Karpas-422 (cell line): ENCODE measurements at places on chromosomes 3 and 15. TPM values are rescaled to one million over a fixed set of nuclear protein-coding genes. Genes with fewer than 3 reads are reported as not detected.

Gene CMTM8
- total RNA-seq, result 0.14 and 0.19 TPM in 2 replicates

Gene TMEM266
- total RNA-seq, result not detected in 2 replicates

Gene NOX5
- not detected in 2 replicates for total RNA-seq

Gene GATM
- 13.7 and 29.0 TPM in 2 replicates for total RNA-seq

Gene SPTBN5
- total RNA-seq, result 0.11 and 0.22 TPM in 2 replicates

Gene ABI3BP
- total RNA-seq, result not detected in 2 replicates

- no peak overlapping the region for H3K27ac ChIP-seq
- no peaks in the 10 kb centered on the region for H3K4me1 ChIP-seq
- no peak overlapping the region for H3K4me3 ChIP-seq
These were observed 17.8 kb downstream of the TTC14 start for GRCh38 chr3:180619723-180620122.

GRCh38 chr3:107106316-107106715 is 270.9 kb upstream of the CCDC54 start:
- H3K36me3 ChIP-seq, result no peaks in the 10 kb centered on the region
- H3K4me3 ChIP-seq, result no peak overlapping the region
- no peaks in the 10 kb centered on the region for H3K4me1 ChIP-seq
- H3K27ac ChIP-seq, result no peak overlapping the region
- no peaks in the 10 kb centered on the region for H3K27me3 ChIP-seq
- no peak for DNase-seq

DNA sequence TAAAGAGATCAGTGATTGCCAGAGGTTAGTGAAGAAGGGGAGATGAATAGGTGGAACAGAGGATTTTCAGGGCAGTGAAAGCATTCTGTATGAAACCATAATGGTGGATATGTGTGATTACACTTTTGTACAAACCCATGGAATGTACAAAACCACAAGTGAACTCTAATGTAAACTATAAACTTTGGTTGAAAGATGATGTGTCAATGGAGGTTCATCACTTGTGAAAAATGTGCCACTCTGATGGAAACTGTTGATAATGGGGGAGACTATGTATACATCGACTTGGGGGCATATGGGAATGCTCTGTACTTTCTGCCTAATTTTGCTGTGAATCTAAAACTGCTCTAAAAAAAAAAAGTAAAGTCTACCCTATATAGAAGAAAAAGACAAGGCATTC is 68.7 kb upstream of the ARHGEF3 start:
- no peaks in the 10 kb centered on the region for H3K27me3 ChIP-seq
- no peak overlapping the region for H3K27ac ChIP-seq
- H3K4me1 ChIP-seq, result peaks cover 2% of the 10 kb centered on the region; the same call in 1 of the 2 replicates

GRCh38 chr3:106425026-106425425 is 556.2 kb upstream of the CBLB start:
- DNase-seq, result no peak
- H3K4me3 ChIP-seq, result no peak overlapping the region
- no peaks in the 10 kb centered on the region for H3K27me3 ChIP-seq

GRCh38 chr3:94429517-94429916 is 366.7 kb downstream of the NSUN3 start:
- no peaks in the 10 kb centered on the region for H3K4me1 ChIP-seq
- no peaks in the 10 kb centered on the region for H3K36me3 ChIP-seq
- no peak overlapping the region for H3K4me3 ChIP-seq

DNA sequence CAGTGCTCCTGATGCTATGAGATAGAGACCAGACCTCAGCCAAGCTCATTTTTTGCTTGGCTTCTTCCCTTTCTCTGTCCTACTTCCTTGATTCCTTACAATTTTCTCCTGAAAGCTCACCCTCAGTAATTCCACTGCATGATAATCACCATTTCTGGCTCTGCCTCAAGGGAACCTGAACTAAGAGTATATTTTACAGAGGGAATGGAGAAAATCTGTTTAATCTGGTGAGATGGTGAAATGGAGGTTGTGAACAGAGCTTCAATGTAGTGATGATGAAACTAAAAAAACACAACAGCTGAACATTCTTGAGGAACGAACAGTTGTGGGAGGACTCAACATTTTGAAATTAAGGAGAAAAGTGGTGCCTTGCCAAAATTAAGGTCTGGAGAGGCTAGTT is 16.3 kb downstream of the HHLA2 start:
- no peak overlapping the region for H3K27ac ChIP-seq
- H3K4me1 ChIP-seq, result no peaks in the 10 kb centered on the region
- no peak overlapping the region for H3K4me3 ChIP-seq
- no peaks in the 10 kb centered on the region for H3K36me3 ChIP-seq
- H3K27me3 ChIP-seq, result no peaks in the 10 kb centered on the region

- DNase-seq, result no peak
- no peaks in the 10 kb centered on the region for H3K36me3 ChIP-seq
- no peaks in the 10 kb centered on the region for H3K4me1 ChIP-seq
- no peak overlapping the region for H3K4me3 ChIP-seq
- H3K27me3 ChIP-seq, result no peaks in the 10 kb centered on the region
- H3K27ac ChIP-seq, result no peak overlapping the region
These were observed 41.3 kb downstream of the PPM1L start for GRCh38 chr3:160797356-160797755.

- no peaks in the 10 kb centered on the region for H3K27me3 ChIP-seq
- H3K4me3 ChIP-seq, result no peak overlapping the region
- no peak for DNase-seq
- no peaks in the 10 kb centered on the region for H3K36me3 ChIP-seq
These were observed 96.0 kb downstream of the GTPBP8 start for GRCh38 chr3:113086560-113087461.

GRCh38 chr3:2558796-2559195 is 460.1 kb downstream of the CNTN4 start:
- H3K4me1 ChIP-seq, result no peaks in the 10 kb centered on the region
- no peaks in the 10 kb centered on the region for H3K27me3 ChIP-seq
- no peak for DNase-seq
- H3K36me3 ChIP-seq, result no peaks in the 10 kb centered on the region
- H3K4me3 ChIP-seq, result no peak overlapping the region

DNA sequence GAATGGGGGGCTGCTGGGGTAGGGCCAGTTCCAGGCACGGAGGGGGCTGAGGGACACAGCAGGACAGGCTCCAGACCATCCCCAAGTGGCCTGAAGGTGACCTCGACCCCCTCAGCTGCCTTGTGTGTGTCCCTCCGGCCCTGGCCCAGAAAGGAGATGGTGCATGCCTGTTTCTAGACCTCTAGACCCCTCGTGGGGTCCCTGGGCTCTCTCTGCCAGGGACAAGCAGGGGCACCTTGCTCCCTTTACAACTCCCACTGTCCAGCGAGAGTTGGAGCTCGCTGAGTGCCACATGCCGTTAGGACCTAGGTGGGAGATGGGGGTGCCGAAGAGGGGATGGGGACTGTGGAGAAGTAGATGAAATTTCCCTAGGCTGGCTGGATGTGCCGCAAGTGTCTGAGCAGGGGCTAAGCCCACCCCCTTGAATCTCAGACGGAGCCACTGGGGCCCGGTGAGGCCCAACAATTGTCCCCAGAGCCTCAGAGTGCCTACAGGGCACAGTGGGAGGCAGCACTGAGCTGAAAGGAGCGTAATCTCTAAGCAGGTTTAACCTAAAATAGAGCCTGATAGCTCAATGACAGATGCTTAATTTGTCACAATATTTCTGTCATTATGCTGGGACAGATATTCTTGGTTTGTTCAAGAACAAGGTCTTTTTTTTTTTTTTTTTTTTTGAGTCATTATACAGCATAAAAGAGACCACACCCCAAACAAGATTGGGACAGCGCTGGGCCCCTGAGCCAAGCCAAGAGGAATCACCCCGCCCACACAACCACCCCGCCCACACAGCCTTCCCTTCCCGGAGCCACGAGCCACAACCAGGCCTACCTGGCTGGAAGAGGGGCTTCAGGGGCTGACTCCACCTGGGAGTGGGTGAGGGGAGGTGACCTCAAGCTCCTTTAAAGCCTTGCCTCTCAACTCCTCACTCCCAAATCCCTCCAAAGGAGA is 23.6 kb upstream of the KLF13 start:
- no peaks in the 10 kb centered on the region for H3K27me3 ChIP-seq
- peak; percentile 95 for DNase-seq
- peak overlapping the region; percentile 67 for H3K4me3 ChIP-seq
- no peaks in the 10 kb centered on the region for H3K36me3 ChIP-seq

DNA sequence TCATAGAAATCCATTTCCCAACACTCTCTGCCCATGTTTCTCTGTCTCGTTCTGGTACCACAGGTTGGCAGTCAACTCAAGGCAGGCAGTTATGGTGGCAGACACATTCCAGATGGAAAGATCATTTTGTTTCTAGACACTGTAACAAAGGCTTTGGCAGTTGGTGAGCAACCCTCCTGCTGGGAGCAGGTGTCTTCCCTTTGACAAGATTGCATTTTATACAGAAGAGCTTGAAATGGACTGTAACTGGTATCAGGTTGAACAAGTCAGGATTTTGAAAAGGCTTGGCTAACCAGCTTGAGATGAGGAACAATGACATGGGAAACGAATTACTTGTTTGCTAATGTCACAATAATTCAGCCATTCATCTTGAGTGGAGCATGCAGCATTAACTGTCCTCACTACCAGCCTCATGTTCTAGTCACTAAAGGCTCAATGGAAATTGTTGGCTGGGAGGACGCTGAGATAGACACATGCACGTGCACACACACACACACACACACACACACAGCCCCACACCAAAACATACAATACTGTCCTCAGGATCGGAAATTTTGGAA is 170.0 kb downstream of the SEMA6D start:
- no peaks in the 10 kb centered on the region for H3K36me3 ChIP-seq
- H3K27me3 ChIP-seq, result no peaks in the 10 kb centered on the region

- no peak for DNase-seq
- H3K4me3 ChIP-seq, result no peak overlapping the region
- no peaks in the 10 kb centered on the region for H3K36me3 ChIP-seq
- H3K27me3 ChIP-seq, result no peaks in the 10 kb centered on the region
- H3K4me1 ChIP-seq, result no peaks in the 10 kb centered on the region
These were observed 27.2 kb downstream of the BCL2A1 start for GRCh38 chr15:79943820-79944219.

DNA sequence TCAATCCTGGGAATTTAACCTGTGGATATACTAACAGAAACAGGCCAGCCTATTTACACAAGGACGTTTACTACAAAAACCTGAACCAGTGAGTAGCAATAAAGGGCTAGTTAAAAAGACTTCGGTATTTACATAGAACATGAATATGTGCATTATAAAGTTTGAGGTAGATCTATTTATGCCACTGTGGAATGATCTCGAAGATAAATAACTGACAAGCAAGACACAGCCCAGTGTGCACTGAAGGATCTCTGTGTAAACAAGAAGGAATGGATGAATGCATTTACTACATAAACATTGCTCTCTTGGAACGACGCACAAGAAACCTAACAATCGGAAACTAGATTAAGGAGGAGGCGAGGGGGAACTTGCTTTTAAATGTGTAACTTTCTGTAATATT is 132.0 kb upstream of the NSMCE3 start:
- DNase-seq, result no peak
- no peak overlapping the region for H3K27ac ChIP-seq
- H3K36me3 ChIP-seq, result no peaks in the 10 kb centered on the region
- no peaks in the 10 kb centered on the region for H3K27me3 ChIP-seq

- no peak for DNase-seq
- H3K36me3 ChIP-seq, result no peaks in the 10 kb centered on the region
- no peak overlapping the region for H3K27ac ChIP-seq
- H3K27me3 ChIP-seq, result no peaks in the 10 kb centered on the region
- H3K4me1 ChIP-seq, result no peaks in the 10 kb centered on the region
These were observed 759.9 kb downstream of the EPHA3 start for GRCh38 chr3:89867286-89867685.

DNA sequence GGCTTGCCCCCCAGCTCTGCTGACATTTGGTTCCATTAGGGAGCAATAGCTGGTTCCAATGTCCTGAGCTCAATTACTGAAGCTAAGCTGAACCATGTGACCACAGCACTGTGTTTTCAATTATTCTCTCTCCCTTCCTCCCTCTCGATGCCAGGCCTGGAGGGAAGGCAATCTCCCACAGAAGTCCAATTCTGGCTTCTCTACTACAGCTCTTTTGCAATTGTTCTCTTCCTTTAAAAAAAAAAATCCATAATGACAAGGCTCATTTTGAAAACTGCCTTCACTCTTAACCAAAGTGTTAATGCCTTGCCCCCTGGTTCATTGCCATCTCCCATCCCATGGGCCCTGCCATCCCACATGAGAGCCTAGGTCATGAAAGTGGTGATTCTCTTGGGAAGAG is 24.8 kb downstream of the IL16 start:
- H3K27ac ChIP-seq, result no peak overlapping the region
- DNase-seq, result no peak
- no peaks in the 10 kb centered on the region for H3K27me3 ChIP-seq
- H3K4me3 ChIP-seq, result no peak overlapping the region
